ENCODE measurements at places on chromosomes 13 and 19.

DNA sequence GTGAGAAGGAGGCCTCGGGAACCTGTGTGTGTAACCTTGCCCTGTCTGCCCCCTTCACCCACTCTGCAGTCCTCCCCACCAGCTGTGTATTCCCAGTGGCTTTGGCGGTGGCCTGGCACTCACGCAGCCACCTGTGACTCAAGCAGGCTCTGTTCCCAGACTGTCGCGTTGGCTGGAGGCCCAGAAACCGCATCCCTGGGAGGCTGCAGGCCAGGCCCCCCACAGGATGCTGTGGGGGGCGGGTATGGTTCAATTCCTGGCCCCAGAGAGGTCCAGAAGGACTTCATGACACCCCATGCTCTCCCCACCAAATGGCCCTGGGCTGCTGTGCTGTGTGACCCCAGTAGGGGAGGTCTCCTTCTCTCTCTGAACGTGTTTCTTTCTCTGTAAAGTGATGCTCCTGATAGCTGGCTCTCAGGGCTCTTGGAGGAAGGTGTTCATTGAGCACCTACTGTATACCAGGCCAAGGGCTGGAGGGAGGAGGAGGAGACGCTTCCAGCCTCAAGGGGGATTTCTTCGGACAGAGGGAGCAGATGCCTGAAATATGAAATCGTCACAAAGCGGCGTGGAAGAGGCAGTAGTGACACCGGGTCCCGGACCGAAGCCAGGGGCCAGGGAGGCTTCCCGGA, 1.9 kb upstream of the LINGO3 start:
- no peak for DNase-seq

GRCh38 chr19:50230379-50231351, 27.2 kb downstream of the MYH14 start:
- no peak for DNase-seq

GRCh38 chr19:13869281-13869680, 7.7 kb upstream of the NANOS3 start:
- no peak for DNase-seq

GRCh38 chr19:7251494-7251893, 42.7 kb downstream of the INSR start:
- DNase-seq, result no peak

DNA sequence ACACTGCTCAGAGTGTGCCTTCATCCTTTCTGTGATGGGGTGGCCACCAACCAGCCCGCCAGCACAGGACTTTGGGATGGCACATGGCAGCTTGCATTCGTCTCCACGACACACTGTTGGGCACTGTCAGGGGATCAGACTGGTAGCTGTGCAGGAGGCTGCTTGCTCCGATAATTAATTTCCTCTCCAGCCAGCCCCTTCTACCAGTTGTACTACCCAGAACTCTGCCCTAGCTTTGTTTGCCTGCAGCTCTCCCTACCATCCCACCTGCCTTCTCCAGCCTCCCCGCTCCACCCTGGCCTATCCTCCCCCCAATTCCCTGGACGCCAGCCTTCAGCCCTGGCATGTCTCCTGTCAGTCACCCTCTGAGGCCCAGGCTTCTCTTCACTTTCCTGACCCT, 228.3 kb downstream of the TSHZ3 start:
- DNase-seq, result no peak

GRCh38 chr19:36099166-36099785, 11.7 kb upstream of the OVOL3 start:
- DNase-seq, result no peak

DNA sequence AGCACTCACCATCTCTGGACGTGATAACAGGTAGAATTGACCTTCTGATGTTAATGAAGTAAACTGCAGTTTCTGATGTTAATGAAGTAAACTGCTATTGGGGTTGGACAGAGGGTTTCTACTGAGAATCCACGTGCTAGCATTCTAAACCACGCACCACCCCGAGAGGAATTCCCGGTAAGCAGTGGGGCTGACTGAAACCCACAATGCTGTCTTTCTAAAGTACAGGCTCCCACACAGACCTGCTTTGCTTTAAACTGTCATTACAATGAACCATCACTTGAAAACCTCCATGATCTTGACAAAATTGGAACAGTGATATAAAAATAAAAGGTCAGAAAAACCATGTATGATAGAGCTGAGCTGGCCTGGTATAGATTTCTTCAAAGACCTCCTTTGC, 559.0 kb downstream of the FGF9 start:
- DNase-seq, result no peak

DNA sequence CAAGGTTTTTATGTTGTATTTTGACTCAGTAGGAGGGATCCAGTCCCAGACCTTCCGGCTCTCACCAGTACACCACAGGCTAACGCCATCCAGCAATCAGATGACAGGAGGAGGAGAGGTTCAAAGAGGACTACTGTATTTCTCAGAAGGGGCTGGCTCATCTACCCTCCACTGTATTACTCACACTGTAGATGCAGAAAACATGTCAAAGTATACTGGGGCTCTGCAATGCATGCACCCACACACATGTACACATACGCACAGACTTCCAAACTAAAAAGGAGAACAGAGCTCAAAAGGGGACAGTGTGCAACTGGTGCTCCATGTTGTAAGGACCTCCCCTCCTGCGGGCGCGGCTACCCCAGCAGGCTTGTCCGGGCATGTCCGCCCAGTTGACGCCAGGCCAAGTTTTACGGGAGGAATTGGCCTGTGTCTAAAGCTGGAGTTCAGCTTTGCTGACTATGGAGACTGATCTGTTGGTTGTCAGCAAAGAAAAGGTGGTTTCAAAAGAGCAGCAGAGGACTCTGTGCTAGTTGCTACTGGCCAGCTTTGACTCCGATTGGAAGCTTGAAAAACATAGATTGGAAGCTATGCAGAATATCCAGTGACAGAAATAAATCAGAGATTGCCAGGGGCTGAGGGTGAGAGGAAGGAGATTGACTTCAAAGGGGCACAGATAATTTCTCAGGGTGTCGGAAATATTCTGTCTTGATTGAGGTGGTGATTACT, 314.2 kb downstream of the DLEU7 start:
- DNase-seq, result peak; percentile 72

GRCh38 chr19:15276620-15277215, 44.5 kb upstream of the EPHX3 start:
- DNase-seq, result no peak

DNA sequence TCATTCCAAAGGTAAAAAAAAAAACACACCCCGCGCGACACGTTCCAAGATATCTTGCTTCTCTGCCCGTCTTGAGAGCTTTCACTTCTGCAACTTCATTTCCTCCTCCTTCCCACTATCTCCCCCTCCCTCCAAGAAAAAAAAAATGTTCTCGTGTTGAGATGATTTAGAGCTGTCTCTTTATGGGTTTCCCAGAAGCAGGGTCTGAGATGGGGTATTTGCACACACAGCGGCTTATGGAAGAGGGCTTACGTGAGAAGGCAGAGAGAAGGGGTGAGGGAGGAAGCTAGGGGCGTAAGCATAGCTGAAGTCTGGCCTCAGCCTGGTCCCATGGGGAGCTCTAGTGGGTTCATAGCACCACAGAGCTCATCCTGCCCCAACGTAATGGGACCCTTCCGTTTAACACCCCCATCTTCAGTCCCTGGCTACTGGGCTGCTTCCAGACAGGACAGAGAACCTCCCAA, 31.3 kb upstream of the USE1 start:
- DNase-seq, result no peak

DNA sequence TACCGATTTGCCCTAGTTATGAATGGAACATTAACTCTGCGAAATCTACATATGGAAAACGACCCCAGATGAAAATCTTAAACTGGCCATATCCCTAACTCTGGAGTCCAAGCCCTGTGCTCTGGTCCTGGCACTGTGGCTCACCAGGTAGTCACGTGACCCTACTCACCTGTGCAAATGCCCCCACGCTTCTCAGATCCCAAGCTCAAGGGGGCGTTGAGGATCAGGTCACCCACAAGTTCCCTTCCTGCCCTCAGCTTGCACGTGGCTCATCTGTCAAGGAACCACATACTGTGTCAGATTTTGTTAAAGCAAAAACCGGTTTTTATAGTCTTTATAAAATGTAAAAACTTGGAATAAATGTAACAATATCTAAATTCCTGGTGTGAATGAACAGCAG, 324.0 kb downstream of the SHISA2 start:
- no peak for DNase-seq

DNA sequence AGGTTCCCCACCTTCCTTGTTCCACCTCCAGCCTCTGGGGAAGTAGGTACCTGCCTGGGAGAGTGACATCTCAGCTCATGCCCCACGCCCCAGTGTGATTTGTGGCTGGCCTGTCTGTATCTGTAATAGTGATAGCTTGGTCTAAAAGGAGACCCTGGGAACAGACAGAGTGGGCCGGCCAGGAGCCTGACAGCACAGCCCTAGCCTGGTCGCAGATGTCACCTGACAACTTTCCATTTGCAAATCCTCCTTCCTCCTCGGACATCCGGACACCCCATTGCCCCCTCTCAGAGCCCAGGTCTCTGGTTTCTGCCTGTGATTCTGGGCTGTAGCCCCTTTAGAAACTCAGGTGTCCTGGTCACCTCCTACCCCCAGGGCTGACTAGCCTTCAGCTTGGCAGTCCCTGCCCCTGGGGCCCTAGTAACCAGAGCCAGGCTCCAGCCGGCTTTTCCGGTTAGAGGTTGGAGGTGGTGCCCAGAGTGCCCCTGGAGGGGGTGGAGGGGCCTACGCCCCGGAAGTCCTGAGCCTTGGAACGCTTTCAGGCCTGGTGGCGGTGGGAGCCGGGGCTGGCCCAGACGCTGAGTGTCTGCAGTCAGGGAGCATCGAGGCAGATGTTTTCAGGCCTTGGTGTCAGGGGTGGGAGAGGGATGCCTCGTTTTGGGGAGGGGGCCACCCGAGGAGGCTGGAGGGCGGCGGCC, 6.5 kb downstream of the LRRC8E start:
- DNase-seq, result no peak

DNA sequence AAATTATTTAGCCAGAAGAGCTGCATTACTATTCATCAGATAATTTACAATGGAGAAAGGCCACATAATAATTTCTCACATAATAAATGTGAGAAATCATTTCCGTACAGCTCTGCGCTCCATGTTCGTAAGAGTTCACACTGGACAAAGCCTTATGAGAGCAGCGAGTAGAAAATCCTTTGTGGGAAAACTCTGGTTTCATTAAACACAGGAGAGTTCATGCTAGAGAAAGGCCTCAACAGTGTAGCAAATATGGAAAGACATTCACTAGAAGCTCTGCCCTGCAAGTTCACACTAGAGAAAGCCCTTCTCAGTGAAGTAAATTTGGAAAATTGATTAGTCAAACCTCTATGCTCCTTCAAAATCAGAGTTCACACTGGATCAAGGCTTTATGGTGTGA, 8.4 kb downstream of the ZNF776 start:
- DNase-seq, result no peak

- DNase-seq, result no peak
These were observed 11.2 kb downstream of the CLASRP start for GRCh38 chr19:45050036-45050435.

DNA sequence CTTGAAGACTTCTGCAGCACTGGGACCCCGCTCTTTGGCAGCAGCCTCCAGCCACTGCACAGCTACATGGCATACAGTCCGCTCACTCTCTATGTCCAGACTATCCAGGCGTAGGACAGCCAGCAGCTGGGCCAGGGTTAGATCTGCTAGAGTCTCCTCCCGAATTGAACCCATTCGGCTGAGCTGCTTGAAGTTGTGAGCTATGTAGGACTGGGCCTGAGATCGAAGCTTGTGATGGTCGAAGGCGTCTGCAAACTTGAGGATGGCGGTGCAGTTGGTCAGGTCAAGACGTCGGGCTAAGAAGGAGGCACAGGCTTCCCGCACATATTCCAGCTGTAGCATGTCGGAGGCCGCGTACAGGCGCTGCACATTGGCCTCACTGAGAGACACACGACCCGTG, 900 bp downstream of the KBTBD7 start:
- no peak for DNase-seq

DNA sequence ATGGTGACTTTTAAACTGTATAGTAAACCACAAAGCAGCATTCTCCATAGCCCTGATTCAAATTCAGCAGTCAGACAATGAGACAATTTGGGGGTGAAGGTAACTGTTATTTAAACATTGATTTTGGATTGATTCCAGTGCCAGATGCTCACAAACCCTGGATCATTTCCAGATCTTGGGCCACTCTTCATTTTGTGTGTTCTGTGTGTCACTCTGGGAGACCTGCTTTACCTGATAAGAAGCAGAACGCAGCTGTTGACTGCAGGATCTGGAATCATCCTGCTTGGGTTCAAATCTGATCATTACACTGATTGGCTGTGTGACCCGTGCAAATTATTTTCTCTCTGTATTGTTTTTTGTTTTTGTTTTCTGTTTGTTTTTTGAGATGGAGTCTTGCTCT, 4.0 kb upstream of the PCDH8 start:
- DNase-seq, result no peak

- no peak for DNase-seq
These were observed 103.1 kb upstream of the RNF113B start for GRCh38 chr13:98280176-98280510.

GRCh38 chr13:109651311-109651710, 135.1 kb downstream of the IRS2 start:
- DNase-seq, result no peak

GRCh38 chr19:17881701-17882100, 10.0 kb downstream of the SLC5A5 start:
- DNase-seq, result no peak

- DNase-seq, result no peak
These were observed 286.6 kb downstream of the PCDH20 start for GRCh38 chr13:61128850-61129645.

- DNase-seq, result peak; percentile 68
These were observed 169.3 kb downstream of the DCT start for GRCh38 chr13:94309997-94310855.

- no peak for DNase-seq
These were observed 150.2 kb downstream of the NDFIP2 start for GRCh38 chr13:79631051-79631659.

- peak; percentile 30 for DNase-seq
These were observed 6.1 kb upstream of the KANK2 start for GRCh38 chr19:11203194-11204075.

DNA sequence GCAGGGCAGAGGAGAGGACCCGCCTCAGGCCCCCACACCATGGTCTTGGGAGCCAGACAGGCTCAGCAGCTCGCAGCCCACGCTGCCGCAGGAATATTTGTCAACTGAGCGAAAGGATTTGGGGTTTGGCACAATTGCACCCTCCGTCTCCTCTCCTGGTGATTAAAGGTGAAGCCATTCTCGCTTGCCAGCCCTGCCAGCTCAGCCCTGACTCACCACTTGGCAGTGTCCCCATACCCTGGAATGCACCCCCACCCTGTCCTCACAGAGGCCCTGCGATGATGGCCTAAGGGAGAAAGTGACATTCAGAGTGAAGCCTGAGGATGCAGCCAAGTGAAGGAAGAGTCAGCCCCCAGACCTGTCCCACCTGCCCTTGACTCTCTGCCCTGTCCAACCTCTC, 18.8 kb downstream of the CYTH2 start:
- DNase-seq, result no peak

GRCh38 chr19:22623841-22624221, 10.3 kb upstream of the ZNF492 start:
- no peak for DNase-seq

DNA sequence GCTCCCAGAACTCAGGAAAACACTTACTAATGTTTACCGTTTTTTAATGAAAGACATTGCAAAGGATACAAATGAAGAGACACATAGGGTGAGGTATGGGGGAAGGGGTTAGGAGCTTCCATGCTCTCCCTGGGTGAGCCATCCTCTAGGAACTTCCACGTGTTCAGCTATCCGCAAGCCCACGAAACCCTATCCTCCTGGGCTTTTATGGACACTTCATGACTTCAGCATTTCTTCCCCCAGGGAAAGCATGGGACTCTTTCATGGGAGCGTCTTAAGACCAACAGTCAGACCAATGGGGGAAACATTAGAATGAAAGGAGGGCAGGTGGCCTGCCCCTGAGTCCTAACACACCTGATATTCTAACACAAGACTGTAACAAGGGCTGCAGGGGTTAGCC, 6.6 kb upstream of the ESD start:
- DNase-seq, result no peak
